ENCODE measurements at places on chromosomes 5 and 9.

DNA sequence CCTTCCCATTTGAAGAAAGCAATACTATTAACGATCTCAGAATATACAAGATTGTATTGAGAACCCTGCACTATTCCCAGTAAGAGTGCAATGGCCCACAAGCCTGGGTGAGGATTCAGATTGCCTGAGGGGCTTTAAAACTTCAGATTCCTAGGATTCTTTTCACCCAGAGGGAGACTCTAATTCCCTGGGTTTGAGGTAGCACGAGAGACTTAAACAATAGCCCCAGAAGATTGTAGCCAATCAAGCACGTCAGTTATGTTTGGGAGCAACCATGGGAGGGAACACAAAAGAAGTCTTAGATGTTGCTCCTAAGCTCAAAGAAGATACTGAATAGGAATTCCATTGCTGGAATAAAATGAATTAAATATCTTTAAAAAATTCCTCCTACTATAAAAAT lies 17.9 kb downstream of the MRPS27 start:
- DNase-seq = no peak

GRCh38 chr9:134625361-134626068 lies 16.1 kb upstream of the COL5A1 start:
- DNase-seq = no peak

DNA sequence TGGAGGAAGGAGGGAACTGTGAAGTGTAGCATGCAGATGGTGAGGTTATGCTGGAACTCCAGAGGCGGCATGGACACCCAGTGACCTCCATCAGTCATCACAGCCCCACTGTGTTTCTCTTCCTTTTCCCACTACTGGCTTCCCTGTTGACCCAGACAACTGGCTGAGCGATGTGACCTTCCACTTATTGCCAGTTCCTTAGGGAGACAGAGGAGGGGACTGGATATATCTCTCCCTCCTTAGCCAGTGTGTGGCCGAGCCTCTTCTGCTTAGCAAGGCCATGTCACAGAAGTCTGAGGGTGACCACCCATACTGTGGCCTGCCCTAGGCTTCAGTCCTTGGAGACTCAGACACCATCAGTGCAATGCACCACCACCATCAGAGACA lies 3.0 kb upstream of the PHYKPL start:
- no peak for DNase-seq

GRCh38 chr5:153895266-153895665 lies 143.4 kb downstream of the FAM114A2 start:
- DNase-seq = no peak

DNA sequence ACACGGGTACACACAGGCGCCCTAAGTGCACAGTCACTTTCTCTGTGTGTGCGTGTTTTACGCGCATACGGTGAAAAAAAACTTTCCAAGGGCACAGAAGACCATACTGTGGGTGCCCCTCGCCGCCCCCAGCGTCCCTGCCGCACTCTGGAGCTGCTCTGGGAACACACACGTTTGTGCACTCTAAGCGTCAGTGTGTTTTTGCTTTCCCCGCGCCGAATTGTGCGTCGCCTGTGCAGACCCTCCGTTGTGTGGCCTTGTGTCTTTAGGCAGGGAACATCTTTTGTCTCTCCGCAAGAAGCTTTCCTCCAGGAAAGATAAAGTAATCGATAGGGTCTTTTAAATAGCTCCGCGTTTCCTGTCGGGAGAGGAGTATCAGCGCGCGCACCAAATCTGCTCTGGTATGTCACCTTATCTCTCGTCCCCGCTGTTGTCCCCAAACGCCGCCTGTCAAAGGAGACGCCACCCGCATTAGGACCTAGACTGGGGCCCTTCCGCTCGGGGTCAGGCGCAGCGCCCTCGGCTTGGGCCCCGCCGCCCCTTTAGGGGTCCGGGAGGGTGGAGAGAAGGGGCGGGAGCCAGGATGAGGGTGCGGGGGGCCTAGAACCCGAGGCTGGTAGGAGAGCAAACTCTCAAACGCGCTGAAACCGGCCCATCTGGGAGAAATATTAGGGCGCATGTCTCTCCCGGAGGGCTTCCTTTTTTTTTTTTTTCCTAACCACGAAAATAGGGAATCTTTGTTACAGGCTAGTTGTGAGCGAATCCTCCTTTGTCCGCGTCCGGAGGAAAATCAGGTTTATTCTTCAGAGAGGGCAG lies 10.5 kb upstream of the NKX2-5 start:
- no peak for DNase-seq

DNA sequence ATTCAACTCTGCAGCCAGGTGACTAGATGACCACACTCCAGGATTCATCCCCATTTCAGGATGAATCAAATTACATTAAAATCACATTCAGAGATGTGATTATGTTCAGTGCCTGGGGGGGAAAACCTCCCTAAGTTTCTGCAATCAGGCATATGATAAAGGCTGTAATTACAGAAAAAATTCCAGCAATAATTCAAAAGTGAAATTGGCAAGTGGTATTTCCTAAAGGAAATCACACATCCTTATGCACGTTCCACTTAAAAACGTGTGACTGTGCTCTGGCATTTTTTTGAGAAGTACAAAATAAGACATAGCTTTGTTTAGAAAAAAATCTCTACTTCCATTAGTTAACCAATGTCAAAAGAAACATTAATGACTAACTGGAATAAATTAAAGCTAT lies 5.3 kb downstream of the SLC24A2 start:
- DNase-seq = no peak

DNA sequence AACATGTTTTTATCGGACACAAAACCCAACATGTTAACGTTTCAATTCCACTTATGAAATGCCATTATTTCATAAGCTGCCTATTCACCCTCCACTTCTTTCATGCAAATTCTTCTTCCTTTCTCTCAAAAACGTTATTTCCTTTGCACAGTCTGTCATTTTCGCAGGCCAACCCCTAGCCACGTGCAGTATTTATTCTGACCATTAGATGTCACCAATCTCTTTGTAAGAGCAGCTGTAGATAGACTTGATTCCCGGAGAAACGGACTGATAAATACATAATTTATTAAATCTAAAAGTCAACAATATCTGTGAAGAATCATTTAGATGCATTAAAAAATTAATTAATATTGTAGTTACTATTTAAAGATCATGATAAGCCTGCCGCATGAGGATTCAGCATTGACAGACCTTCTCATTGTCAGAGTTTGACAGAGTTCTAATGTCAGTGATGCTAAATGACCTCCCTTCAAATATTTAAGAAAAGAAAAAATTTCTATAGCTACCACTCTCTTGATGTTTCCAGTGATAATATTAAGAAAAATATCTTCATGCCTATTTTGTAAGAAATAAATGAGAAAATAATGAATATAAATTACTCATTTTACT lies 933.6 kb downstream of the CDH12 start:
- no peak for DNase-seq

GRCh38 chr5:168786147-168786546 lies 207.0 kb upstream of the PANK3 start:
- no peak for DNase-seq

GRCh38 chr9:75063556-75064305 lies 24.2 kb downstream of the NMRK1 start:
- no peak for DNase-seq

DNA sequence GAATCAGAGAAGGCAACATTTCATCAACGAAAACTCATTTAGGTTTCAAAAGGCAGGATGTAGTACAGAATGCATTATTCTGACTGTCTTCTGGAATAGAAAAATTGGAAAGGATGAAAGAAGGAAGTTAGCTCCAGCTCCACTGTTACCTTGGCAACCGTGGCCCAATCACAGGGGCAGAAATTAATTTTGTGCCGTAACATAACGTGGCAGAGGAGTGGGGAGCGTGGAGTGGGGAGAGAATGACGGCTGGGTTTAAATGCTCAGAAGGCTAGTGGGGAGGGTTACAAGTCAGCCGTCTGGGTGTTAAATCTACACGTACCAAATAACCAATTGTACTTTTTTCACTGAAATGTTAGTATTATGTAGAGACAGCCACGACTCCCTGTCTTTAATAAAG lies 32.3 kb upstream of the EQTN start:
- DNase-seq = no peak

DNA sequence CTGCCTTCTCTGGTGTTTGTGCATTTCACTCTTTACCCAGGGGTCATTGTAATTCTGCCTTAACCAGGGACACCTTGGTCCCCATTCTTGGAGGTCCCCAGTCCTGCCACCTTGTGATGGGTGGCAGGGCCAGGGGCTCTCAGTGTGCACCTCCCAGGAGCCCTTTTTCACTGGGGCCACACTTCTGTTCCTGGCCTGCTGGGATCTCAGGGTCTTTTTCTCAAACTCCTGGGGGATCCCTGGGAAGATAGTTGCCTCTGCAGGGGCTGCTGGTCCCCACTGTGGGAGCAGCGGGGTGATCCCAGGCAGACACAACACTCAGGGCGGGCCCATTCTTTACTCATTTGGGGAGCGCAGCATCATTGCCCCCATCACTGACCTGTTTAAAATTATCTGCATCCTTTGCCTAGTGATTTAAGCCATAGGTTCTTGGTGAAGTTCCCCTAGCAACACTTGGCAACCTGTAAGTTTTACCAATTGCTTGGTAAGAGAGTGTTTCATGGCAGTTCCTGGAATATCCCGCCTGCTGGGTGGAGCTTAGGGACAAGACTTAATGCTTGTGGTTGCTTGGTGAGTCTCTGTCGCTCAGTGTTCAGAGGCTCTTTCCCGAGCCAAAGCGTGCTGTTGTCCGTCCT lies 15.7 kb downstream of the PHF2 start:
- DNase-seq = no peak

DNA sequence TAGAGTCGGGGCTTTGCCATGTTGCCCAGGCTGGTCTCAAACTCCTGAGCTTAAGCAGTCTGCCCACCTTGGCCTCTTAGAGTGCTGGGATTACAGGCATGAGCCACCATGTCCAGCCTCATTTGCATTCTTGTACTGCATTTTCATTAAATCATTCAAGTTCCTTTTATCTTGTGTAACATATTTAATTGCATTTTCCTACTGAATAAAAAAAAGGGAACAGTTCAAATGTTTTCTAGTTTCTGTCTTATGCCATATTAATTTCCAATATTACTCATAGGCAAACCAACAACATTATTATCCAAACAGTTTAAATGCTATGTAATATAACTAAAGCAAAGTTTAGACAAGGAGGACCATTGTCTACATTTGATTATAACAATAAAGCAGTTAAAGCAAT lies 6.1 kb downstream of the SLC31A1 start:
- no peak for DNase-seq

GRCh38 chr5:124043456-124043855 lies 531.5 kb downstream of the CSNK1G3 start:
- DNase-seq = no peak

DNA sequence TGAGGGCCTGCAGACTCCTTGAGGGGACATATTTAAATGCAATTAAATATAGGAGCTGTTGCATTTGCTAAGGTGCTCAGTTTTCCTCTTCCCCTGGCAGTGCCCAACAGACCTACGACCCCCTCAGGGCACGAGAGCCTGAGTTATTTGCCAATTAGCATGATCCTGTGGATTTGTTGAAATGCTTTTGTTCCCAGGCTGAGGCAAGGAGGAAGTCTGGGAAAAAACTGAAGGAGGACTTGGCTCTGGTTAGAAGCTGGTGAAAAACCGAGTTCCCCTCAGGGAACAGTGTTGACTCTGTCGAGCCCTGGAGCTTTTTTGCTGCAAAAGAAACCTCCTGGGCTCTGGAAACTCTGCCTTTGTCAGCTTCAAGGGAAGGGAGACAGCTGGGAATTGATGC lies 103.6 kb upstream of the SHB start:
- DNase-seq = no peak

GRCh38 chr5:175457466-175457865 lies 13.5 kb upstream of the DRD1 start:
- DNase-seq = no peak

- DNase-seq = no peak
Observed at GRCh38 chr9:128310461-128310860, 11.8 kb downstream of the TRUB2 start.

- DNase-seq = no peak
Observed at GRCh38 chr5:80411589-80412219, 3.8 kb downstream of the ZFYVE16 start.

DNA sequence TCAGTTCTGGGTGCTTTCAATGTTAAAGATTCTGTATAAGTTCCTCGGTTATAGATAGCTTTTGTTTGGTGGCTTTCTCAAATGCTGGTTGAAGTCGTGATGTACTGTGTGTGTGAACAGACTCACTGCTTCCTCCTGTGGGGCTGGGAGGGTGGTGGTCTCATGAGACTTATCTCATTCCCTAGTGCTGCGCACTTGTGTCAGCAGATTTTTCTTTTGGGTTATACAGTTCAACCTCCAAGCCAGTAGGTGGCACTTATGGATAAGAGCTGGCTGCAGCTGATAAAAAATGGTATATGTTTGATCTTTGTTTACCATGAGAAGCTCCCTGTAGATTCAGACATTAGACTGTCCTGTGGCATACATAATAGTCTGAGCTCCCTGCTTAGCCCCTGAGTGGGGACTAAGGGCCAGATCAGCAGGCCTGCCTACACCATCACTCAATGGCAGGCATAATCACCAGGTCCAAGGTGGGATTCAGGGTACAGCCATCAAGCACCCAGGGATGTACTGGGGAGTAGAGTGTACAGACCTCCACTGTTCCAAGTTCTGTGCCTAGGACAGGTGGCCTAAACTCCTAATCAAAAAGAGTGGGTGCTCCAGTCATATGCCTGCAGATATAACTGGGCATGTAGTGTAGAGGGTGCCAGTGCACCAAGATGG lies 174.2 kb downstream of the OXCT1 start:
- DNase-seq = no peak

DNA sequence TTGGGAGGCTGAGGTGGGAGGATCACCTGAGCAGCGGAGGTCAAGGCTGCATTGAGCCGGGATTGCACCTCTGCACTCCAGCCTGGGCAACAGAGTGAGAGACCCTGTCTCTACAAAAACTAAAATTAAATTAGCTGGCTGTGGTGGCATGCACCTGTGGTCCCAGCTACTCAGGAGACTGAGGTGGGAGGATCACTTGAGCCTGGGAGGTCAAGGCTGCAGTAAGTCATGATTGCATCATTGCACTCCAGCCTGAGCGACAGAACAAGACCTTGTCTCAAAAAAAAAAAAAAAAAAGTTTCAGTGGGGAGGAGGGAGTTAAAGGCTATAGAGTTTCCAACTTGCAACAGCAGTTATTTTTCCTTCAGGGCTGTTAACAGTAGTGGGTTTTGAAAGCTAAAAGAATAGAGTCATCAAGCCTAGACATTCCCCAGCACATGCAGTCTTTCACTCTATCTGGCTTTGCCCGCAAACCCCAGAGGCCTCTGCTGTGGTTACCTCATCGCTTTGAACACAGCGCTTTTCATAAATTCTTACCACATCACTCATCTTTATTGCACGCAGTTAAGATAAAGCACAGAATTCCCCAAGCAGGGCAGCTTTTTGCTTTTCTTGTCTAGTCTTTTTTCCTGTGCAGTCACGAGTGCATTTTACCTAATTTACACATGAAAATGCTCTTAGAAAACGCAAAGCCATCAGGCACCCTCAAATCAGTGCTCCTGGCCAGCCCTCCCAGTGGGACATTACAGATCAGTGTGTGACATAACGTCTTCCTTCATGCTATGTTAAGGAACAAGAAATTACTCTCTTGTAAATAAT lies 8.7 kb upstream of the SLC2A8 start:
- peak; percentile 91 for DNase-seq

DNA sequence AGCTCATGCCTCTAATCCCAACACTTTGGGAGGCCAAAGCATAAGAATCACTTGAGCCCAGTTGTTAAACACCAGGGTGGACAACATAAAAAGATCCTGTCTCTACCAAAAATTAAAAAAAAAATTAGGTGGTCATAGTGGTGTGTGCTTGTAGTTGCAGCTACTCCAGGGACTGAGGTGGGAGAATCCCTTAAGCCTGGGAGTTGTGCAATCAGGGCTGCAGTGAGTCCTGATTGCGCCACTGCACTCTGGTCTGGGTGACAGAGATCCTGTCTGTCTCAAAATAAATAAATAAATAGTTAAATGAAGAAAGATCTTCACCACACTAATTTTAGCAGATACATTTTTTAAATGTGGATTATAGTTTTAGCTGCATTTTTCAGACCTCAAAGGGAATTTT lies 433.2 kb downstream of the MAT2B start:
- DNase-seq = no peak

Measured in AG09309 (cell line).